Stimulated activated CD4-positive, alpha-beta T cell treated with anti-CD3 and anti-CD28 coated beads, Interleukin-1b, Interleukin-23, amount 100 ng/mL, for 1 hour (primary cell): ENCODE measurements at places on chromosomes 13 and 19.

GRCh38 chr19:1720237-1720636 lies 33.1 kb upstream of the ONECUT3 start:
- DNase-seq = no peak

GRCh38 chr19:15919243-15919642 lies 15.1 kb downstream of the CYP4F11 start:
- DNase-seq = no peak

DNA sequence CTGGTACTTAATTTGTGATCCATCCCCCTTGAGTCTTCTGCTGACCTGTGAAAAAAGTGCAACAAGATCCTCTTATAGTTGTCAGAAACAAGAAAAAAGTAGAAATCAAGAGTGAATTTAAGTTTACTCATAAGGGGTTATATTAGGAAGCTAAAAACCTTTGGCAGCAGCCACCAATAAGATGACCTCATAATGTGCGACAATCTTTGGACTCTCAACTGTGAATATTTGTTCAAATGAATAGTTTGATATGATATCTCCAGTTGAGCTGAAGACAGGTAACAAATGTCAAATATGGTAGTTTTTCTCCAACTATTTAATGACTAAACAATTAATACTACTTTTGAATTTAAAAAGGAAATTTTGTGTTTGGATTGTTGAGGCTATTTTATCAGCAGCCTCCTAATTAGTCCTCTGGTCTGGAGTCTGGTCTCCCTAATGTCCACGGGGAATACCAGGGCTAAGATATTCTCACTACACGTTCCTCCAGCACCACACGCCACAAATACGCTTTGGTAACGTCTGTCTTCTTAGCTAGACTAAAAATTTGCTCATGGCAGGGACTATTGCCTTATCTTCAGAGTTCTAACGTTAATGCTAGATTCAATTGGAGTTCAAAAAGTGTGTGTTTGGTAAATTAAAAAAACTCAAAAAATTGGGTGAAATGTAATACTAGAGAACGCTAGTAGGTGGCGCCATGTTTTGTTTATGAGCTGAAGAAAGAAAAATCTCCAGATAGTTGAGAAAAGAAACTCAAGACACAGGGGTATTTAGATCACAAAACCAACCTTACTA lies 51.0 kb upstream of the PDX1 start:
- no peak for DNase-seq

- DNase-seq = no peak
These were observed 20.6 kb downstream of the HCN2 start for GRCh38 chr19:610071-610800.

- DNase-seq = no peak
These were observed 135.0 kb upstream of the KL start for GRCh38 chr13:32881074-32881776.

- no peak for DNase-seq
These were observed 1476.5 kb upstream of the PRR20A start for GRCh38 chr13:55664178-55664577.

GRCh38 chr19:33277434-33277833 lies 24.9 kb downstream of the CEBPA start:
- no peak for DNase-seq

DNA sequence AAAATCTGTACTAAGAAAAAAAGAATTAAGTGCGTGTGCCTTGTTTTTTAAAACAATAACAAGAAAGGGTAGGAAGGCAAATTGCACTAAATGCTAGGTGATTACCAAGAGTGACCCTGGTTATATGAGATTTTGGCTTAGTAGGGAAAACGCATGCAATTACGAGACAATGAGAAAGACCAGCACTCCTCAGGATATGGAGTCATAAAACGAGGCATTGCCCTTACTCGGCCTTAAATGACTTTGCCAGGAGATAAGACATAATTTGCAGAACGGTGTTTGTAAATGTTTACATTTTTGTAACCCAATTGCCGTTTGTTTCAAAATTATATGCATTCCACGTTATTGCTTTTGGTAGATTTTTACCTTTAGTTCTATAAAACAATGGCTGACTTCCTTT lies 179.8 kb downstream of the RBM26 start:
- no peak for DNase-seq

DNA sequence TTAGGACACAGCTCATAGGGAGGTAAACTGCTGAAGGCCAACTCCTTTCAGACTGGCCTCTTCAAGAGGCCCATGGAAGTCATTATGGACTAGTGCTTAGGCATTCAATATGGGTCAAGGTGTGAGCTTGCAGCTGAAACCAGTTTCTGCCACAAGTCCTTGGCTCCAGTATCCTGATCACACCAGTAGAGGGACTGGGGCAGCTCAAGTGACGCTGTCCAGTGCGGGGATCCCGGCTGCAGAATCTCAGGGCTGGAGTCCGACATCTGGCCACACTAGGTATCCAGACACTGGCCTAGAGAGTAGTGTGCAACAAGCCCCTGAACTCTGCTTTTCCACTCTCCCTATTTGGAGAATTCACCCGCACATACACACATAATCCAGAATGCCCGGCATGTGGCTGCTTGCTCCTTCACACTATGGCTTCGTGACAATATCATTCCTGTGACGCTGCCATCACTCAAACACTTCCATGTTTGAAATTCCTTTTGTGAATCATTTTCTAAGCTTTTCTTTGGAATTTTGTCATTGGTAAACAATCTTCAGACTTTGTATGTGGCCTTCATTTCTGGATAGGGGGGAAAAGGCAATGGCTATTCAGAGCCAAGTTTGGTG lies 425.1 kb downstream of the EFNB2 start:
- no peak for DNase-seq

GRCh38 chr13:74449811-74450524 lies 315.8 kb upstream of the KLF12 start:
- no peak for DNase-seq

DNA sequence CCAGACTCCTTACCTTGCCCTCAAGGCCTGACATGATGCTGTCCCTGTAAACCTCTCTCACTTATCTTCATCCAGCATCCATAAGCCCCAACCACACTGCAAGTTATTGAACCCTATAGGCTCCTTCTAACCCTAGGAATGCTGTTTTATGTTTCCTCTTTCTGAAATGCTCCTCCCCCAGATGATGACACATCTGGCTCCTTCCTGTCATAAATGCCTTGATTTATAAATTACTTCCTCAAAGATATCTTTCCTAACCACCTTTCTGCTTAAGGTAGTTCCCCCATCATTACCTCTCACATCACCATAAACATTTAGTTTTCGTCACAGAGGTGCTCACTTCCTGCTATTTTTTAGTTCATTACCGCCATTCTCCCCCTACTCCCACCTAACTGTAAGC lies 12.3 kb downstream of the RUBCNL start:
- DNase-seq = no peak

DNA sequence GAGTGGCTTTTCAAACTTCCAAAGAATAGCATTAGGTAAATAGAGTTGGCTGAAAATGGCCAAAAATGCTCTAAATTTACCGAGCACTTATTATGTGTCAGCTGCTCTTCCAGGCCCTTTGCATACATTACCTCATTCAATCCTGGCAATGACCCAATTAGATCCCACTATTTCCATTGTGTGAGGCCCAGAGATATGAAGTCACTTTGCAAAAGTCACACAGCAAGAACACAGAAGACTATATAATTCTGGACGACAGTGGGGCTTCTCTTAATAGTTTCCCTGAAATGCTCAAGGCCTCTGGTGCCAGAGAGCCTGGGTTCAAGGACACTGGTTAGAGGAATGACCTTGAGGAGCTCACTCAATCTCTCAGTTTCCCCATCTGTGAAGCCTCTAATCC lies 146.8 kb downstream of the IER2 start:
- DNase-seq = no peak

DNA sequence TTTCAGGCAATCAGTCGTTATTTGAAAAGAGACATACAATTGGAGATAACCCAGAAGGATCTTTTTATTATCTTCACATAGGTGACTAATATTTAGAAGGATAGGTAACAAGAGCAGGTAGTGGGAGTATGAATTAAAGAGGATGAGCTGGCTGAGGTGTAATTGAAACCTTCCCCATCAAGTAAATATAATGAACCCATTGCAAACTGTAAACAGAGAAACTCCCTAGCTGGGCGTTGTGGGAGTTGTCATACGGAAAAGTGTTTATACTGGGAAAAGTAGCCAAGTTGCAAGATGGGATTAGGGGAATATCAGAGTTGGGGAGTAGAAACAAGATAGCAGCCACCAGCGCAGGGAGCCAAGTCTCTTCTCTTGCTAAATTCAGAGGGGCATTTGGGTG lies 448.4 kb downstream of the COG6 start:
- no peak for DNase-seq

DNA sequence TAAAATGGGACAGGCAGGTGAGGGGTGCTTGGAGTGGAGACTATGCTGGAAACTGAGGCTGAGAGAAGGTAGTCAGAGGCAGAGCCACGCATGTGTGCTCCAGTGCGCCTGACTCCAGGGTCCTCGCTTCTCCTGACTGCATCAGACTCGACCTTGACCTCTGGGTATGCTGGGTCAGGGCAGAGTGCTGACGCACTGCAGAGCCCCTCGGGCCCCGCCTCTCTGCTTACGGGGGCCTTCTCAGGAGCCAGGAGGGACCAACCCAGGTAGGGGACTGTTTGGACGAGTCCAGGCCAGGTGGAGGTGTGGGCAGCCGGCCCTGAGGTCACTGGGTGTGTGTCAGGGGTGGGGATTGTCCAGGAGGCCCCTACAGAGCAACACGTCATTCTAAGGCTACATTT lies 22.9 kb upstream of the SLC7A10 start:
- DNase-seq = no peak

- DNase-seq = no peak
These were observed 64.8 kb downstream of the MIPEP start for GRCh38 chr13:23824371-23824770.

DNA sequence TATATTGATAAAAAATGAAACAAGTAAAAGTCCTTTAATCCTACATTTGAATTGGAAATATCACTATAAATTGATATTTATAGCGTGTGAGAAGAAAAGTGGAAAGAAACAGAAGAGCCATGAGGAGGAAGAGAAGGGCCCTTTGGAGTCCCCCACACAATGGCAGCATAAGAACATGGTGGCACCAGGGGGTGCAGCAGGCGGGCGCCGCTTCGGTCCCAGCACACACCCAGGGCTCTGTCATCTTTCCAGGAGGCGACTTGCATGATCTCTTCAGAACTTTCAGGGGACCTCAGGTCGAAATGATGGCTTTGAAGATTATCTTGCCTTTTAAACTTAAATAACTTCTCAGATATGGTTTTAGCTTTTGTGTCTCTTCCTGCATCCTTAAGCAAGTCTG lies 91.8 kb downstream of the TUBGCP3 start:
- DNase-seq = no peak

GRCh38 chr19:30452931-30453330 lies 80.7 kb downstream of the ZNF536 start:
- no peak for DNase-seq

DNA sequence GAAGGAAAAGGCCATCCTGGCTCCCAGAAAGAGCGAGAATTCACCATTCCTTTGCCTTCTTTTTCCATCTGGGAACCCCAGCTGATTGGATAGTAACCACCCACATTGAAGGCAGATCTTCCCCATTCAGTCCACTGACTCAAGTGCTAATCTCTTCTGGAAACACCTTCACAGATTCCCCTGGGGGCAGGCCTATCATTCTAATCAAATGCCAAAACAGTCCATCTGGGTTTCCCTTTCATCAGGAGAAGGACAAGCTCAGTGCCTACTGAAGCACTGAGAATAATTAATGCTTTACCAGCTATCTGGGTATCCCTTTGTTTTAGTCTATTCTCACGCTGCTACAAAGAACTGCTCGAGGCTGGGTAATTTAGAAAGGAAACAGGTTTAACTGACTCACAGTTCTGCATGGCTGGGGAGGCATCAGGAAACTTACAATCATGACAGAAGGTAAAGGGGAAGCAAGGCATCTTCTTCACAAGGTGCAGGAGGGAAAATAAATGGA lies 293.2 kb downstream of the ENOX1 start:
- DNase-seq = no peak

DNA sequence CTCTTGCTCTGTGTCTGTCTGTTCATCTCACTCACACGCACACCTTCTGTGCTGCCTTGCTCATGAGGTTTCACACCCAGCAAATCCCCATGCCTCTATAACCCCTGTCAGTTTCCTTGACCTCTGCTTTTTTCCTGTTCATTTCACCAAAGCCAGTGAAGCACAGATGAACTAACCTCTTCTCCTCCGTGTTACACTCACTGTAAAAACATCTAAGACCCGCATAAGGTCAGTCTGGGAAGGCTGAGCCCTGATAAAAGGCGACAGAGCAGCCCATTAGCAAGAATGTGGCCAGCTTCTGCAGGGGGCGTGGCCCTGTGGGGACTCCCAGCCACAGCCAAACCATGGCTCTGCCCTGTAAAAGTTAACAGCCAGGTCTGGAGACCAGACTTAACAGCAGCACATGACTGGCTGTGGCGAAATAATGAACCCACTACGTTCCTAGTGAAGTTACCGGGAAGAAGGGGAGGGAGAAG lies 42.8 kb upstream of the NPAS1 start:
- DNase-seq = no peak

DNA sequence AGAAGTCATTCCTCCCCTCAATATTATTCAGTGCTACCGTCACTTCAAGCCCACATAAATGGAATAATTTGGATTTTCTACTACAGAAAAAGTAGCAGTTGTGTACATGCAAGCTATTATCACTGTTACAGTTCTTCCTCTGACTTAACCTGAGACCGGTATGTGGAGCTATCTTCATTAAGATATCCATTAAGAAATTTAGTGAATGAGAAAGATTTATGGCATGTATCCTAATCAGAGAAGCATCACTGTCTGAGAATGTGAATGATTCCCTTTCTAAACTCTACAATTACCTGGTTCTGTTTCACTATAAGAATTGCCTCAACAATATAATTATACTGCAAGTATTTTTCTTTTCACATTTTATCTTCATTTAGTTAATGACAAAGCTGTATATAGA lies 278.7 kb downstream of the KLF5 start:
- no peak for DNase-seq

DNA sequence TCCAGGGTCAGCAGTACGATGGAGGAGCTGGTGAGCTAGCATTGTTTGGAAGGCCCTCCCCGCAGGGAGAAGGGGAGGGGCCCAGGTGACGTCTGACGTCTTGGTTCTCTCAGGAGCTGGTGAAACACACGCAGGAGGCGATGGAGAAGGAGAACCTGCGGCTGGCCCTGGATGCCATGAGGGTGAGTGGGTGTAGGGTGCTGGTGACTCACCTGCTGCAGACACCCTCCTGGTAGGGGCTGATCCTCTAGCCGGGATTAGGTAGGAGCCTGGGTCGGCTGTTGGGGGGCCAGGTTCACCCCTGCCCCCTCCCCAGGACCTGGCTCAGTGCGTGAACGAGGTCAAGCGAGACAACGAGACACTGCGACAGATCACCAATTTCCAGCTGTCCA lies 55.8 kb downstream of the VAV1 start:
- DNase-seq = no peak

- DNase-seq = no peak
These were observed 4.6 kb upstream of the EPS8L1 start for GRCh38 chr19:55071129-55071502.

DNA sequence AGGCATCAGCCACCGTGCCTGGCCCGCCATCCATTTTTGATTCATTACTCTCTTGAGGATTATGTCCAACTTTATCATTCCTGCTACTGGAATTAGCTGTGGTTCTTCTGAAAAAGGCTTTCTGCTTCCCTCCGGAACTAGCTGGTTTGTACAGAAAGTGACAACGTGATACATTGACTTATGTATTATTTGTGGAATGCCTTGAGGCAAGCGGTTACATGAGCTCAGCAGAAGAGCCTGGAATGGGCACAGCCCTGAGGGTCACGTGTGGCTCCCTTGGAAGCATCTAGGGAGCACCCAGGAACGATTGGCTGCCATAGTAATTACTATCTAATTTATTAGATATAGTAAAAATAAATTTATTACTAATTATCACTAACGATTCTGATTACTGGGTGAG lies 14.4 kb upstream of the RETN start:
- DNase-seq = no peak
